DMS79 treated with DMSO at 0.1 percent for 48 hours (cell line): ENCODE measurements at places on chromosomes 1 and 21.
A peak's percentile ranks its signal among the peaks of the same experiment; 100 is the strongest.

DNA sequence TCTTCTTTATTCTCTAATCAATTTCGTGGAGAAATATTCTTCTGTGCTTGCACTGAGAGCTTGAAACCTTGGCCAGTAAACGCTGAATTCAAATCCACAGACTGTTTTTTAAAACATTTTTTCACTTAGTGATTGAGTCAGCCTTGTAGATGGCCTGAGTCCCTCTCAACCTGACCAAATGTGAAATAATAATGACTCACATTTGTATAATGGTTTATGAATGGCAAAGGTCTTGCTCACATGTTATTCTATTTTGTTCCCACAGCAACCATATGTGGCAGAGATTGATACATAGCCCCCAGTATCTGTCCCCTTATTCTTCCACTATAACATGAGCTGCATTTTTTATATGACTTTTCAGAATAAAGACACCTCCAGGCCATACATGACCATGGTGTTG, 47.8 kb upstream of the CCDC190 start:
- no peak for DNase-seq

- no peak for DNase-seq
These were observed 25.9 kb downstream of the TMEM51 start for GRCh38 chr1:15179485-15179883.

DNA sequence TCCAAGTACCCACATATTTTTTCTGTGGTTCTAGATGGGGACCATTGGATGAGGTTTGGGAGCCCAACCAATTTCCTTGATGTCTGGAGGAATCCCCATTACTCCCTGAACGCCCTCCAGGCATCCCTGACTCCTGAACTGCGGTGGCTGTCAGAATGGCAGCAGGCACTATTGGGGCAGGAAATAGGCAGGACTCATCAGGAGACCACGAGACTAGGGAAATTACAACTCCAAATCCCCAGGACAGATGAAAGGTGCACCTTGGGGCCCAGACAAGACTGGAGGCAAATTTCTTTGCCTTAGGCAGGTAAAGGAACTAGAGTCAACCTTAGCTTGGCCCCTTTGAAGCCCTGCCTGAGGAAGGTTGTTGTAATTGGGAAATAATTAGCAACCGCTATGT, 1.1 kb downstream of the CGN start:
- DNase-seq, result peak; percentile 39

DNA sequence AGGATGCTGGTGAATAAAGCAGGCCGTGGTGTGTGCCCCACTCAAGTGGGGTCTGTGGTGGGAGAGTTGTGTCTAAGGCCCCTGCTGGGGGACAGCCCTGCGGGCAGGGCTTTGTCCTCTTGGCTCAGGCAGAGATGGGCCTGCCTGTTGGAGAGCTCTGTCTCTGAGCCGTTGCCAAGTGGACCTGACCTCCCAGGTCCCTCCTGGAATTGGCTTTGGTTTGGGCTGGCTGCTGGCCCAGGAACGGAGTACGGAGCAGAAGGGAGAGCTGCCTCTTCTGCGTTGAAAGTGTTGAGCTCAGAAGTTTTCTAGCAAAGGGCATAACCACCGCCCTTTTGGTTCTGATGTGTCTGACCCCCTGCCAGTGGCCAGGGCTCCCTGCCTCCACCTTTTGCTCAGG, 153.9 kb downstream of the PEX14 start:
- DNase-seq, result no peak

- no peak for DNase-seq
These were observed 38.9 kb downstream of the PGM1 start for GRCh38 chr1:63632110-63632509.

DNA sequence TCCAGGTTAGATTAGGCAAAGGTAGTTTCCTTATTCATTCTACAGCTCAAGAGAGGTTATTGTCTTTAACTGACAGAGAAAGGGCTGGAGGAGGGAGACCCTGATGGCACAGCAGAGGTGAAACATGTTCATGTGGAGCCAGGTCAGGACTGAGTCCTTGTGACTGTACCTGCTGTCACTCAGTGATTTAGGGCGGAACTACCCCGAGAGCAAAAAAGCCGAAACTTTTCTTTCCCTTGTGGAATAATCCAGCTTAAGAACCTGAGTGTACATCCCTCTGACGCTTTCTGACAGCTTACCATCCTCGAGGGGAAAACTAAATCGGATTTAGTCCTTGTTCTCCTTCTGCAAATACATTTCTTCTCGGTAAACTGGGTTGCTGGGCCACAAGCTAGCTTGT, 273.2 kb downstream of the BACH1 start:
- DNase-seq, result no peak
